PC-9 (cell line): ENCODE measurements at places on chromosomes 12 and 14. TPM values are rescaled to one million over a fixed set of nuclear protein-coding genes. Genes with fewer than 3 reads are reported as not detected.
A peak's percentile ranks its signal among the peaks of the same experiment; 100 is the strongest.

OR2AP1 gene
- total RNA-seq, result not detected in 2 replicates

PRH1 gene
- 14.4 and 17.2 TPM in 2 replicates for total RNA-seq

C14orf93 gene
- total RNA-seq, result 13.3 and 13.9 TPM in 2 replicates

MARS1 gene
- total RNA-seq, result 307 and 366 TPM in 2 replicates

CD4 gene
- total RNA-seq, result 1.0 and 3.2 TPM in 2 replicates

CNTN1 gene
- 0.37 and 0.45 TPM in 2 replicates for total RNA-seq

GYS2 gene
- total RNA-seq, result not detected in 2 replicates

CYP27B1 gene
- 1.6 and 1.8 TPM in 2 replicates for total RNA-seq

SLCO1B1 gene
- 0.30 and 0.50 TPM in 2 replicates for total RNA-seq

TAS2R30 gene
- 2.9 and 3.1 TPM in 2 replicates for total RNA-seq

- no peak for DNase-seq
Observed at GRCh38 chr14:51648296-51648695, 3.4 kb upstream of the FRMD6 start.

- DNase-seq, result no peak
Observed at GRCh38 chr12:115763982-115764621, 513.4 kb downstream of the MED13L start.

- no peak for DNase-seq
Observed at GRCh38 chr14:38238878-38239277, 17.0 kb downstream of the CLEC14A start.

- no peak for DNase-seq
Observed at GRCh38 chr12:119325813-119326212, 8.7 kb upstream of the CCDC60 start.

DNA sequence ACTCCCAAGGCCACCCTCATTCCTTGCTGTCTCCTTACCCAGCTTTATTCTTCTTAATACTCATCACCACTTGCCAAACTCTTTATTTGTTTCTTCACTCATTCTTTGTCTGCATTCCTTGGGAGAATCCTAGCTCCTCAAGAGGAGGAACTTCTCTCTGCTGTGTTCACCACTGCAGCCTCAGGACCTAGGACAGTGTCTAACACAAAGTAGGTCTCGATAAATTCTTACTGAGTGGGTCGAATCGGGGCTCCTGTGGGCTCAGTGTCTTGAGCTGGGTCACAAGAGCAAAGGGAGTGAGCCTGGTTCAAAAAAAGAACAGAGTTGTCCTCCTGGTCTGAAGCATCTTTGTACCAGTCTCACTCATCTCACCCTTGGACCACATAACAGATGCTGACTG, 224.1 kb upstream of the TMEM132C start:
- DNase-seq, result no peak

DNA sequence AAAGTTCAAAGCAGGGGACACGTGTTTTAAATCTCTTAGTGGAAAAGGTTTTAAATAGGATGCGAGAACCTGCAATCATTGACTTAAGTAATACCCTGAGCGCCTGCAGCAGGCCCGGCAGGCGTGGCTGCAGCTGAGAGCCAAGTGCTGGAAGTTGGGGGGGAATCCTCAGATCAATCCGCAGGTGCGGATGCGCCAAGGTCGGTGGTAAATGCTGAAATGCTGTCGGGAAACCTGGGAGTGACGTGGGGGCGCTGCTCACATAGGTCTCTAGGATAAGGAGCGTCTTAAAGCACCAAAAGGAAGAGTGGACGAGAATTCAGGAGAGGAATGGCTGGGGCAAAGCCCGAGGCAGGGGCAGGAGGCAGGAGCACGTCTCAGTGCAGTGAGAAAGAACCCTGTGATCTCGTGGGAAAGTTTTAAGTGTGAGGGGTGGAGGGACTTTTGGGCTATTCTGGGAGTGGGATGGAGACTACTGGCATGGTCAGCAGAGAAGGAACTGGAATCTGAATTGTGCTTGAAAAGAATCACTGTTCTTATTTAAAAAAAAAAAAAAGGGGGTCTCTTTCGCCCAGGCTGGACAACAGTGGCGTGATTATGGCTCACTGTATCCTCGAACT, 883 bp upstream of the CDCA4 start:
- no peak for DNase-seq

DNA sequence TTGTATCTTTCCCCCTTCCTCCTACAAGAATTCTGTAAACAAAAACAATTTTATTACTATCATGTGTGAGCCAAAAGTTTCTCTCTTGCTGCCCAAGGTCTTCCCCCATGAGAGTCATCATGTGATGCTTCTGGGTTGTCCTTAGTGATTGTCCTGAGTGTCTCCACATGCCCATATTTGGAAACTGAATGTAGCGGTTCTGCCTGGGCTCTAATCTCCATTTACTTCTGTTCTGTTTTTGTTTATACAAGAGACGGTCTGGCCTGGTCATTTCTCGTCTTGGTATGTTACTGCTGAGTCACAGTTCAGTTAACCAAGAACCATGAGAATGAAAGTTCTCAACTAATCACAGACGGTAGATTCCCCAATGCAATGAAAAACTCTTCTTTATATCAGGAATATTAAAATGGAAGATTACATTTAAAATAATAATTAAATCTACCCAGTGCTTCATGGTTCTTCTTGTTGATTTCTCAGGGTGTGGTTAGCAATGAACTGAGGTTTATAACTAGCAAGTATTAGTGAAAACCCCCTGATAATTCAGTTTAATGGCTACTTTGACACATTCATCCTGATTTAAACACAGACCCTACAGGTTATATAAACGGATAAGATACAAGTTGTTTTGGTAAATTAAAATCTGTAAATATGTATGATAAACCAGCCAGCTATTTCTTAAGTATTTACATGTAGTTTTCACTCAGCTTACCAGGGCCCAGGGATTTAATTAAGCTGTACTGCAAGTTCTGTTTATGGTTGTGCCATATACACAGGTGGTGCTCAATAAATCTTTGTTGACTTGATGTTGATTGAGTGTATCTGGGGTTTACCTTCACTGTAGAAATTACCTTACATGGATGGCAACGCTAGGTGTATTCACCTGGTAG, 81.1 kb downstream of the PELI2 start:
- DNase-seq, result no peak

GRCh38 chr12:91590966-91591638, 408.5 kb upstream of the DCN start:
- no peak for DNase-seq

GRCh38 chr14:58898655-58899316, 261.0 kb downstream of the DACT1 start:
- DNase-seq, result no peak

- DNase-seq, result no peak
Observed at GRCh38 chr12:104654665-104655609, 198.2 kb downstream of the CHST11 start.

GRCh38 chr12:107126796-107127481, 33.6 kb upstream of the CRY1 start:
- DNase-seq, result peak; percentile 11

DNA sequence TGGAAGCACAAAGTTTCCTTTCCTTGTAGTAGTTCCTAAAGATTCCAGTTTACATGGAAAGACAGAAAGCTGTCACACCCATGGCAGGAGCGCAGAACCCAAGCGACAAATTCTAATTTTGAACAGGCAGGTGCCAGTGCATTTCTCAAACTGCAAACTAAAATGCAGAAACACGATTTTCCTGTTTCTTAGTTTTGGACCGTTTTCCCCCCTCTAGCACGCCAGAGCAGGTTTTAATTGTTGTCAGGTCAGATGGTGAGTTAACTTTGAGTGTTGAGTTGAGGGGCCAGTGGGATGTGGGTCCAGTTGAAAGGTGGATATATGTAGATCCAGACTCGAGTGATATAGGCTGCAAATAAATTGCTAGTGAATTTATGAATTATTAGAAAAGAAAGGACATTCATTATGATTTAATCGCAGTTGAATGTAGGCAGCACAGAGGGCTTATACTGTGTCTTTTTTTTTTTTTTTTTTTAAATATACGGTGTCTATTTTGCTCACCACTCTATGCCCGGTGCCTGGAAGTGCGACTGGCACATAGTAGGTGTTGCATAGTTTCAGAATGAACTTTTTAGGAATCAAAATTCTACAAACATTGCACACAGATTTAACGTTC, 909 bp upstream of the ETFBKMT start:
- DNase-seq, result no peak

DNA sequence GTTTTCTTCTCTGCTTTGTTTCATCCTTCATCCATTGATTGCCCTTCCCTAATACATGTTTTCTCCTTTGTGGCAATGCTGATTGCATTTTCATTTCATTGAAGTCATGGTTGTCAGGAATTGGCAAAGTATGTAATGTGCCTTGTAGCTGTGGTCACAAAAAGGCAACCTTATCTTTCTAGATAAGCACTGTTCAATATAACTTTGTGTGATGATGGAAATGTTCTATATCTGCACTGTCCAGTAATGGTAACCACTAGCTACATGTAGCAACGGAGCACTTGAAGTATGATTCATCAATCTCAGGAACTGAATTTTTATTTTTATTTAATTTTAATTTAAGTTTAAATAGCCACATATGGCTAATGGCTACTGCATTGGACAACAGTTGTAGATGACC, 79.8 kb downstream of the PCNX1 start:
- no peak for DNase-seq

DNA sequence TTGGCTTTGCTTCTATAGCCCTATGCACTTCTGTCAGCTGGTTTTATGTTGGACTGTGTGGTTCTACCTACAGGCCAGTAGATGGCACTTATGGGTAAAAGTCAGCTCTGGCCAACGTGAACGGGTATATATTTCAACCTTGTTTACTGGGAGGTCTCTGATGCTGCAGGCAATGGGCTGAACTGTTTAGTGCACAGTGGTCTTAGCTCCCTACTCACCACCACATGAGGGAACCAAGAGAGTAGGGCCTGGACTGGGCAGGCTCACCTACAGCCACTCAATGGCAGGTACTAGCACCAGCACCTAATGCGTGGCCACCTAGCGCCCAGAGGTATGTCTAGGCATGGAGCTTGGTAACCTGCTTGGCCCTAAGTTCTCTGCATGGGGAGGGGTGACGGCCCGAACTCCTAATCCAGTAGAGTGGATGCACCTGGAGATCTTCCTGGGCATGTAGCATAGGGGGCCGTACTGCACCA, 481.8 kb downstream of the TMEM117 start:
- DNase-seq, result no peak

GRCh38 chr14:38824706-38825105, 278.3 kb downstream of the SEC23A start:
- DNase-seq, result no peak

- DNase-seq, result peak; percentile 59
Observed at GRCh38 chr14:74804219-74804825, 41.2 kb downstream of the YLPM1 start.

GRCh38 chr12:14239935-14240872, 125.3 kb upstream of the ATF7IP start:
- DNase-seq, result peak; percentile 94

DNA sequence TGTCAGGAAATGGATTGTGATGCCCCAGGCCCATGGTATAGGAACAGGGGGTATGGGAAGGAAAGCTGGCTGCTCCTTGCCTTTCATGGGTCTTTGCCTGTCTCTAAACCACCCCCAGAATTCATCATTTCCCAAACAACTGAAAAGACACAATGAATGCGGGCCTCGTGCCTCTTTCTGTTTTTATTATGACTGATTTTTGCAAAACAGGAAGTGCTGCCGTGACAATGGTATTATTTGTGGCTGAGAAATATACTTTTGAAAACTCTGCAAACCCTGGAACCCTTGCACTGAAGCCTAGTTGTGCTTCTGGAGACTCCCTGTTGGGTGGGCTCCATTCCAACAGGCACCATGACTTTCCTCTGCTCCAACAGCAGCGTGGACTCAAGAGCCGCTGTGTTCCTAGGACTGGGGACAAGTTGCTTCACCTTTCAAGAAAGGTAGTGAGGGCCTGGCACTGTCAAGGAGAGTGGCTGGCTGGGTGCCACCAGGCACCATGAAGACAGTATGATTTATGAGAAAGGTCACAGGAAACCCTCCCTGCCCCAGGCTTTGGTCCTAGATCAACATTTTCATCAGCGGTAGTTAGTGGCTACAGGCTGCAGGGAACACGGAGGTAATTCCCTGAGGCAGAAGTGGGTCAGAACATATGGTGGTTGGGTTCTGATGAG, 4.8 kb upstream of the DGLUCY start:
- no peak for DNase-seq

DNA sequence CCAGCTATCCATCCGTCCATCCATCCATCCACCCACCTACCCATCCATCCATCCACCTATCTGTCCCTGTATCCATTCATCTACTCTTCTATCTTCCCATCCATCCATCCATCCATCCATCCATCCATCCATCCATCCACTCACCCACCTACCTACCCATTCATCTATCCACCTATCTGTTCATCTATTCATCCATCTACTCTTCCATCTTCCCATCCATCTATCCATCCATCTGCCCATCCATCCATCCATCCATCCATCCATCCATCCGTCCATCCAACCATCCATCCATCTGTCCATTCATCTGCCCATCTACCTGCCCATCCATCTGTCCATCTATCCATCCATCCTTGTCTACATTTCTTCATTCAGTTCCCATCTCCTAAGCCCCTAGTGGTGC, 17.8 kb upstream of the HHIPL1 start:
- no peak for DNase-seq

DNA sequence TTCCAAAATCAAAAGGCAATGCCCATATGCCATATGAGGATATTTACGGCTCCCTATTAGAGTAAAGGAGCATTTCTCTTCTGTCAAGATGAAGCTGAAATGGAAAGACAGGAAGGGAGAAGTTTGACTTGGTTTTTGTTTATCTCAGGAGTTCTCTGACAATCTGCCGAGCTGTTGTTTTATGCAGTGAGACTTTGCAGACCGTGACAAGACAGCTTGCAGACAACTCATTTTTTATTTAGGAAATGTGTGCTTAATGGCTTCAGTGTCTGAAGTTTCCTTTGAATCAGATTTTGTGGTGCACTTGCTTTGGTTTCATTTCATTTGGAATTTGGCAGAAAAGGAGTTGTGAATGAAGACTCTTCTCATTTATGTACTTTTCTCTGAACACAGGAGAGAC, 145.4 kb downstream of the C12orf50 start:
- no peak for DNase-seq

DNA sequence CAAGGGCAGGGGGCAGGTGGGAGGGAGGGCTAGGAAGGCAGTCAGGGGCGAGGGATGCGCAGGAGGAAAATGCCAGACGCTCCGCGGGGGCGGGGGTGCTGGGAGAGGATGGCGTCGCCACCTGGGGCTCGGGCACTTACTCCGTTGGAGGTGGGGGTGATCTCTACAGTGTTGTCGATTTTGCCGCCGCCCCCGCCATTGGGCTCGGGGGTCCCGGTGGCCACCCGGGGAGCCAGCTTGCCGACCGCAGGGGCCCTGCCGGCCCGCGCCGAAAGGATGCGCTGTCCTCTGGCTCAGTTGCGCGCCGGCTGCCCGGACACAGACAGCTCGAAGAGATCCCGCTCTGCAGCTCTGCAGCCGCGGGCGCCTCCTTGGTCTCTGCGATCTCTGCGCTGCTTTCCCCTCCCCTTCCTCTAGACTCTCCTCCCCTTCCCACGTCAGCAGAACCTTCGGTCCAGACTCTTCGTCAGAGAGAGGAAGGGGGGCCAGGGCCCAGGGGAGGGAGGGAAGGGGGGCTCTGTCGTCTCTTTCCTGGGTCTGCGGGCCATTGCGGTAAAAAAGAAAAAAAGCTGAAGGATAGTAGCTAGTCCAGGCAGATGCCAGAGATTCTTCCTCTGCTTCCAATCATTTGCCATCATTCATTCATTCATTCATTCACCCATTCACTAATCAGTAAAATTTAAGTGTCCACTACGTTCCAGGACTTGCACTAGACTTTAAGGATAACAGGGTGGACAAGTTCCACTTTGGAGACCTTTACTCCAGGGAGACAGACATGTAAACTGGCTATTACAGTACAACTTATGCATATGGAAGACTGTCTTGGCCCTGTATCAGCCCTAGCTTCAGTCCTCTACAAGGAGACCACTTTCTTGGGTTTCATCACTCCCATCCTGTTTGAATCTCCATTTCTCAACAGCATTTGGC, at the start of gene SLC22A17:
Gene SLC22A17 (minus strand): TSS at position 382 of the 927 bp plus-strand sequence.
- DNase-seq, result no peak

GRCh38 chr12:92439420-92439805, 263.4 kb upstream of the PLEKHG7 start:
- peak; percentile 61 for DNase-seq
